ENCODE measurements at places on chromosomes 5 and 9.

DNA sequence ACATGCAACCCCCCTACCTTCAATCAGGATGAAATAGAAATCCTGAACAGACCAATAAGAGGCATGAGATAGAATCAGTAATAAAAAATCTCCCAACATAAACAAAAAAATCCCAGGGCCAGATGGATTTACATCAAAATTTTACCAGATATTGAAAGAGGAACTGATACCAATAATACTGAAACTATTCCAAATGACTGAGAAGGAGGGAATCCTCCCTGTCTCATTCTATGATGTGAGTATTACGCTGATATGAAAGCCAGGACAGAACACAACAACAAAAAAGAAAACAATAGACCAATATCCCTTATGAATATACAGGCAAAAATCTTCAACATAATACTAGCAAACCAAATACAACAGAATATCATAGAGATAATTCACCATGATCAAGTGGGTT is 109.0 kb upstream of the SMC2 start:
- DNase-seq, result no peak

DNA sequence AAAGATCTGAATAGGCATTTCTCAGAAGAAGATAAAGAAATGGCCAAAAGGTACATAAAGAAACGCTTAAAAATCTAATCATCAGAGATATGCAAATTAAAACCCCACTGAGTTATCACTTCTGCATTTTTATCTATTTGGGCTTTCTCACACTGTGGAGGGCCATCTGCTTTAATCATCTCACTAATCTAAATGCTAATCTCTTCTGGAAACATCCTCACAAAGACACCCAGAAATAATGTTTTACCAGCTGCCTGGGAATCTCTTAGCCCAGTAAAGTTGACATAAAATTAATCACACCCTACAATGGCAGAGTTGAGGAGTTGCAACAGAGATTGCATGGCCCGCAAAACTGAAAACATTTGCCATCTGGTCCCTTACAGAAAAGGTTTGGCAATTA is 407.9 kb upstream of the CYLC2 start:
- DNase-seq, result no peak

GRCh38 chr5:139869042-139869790 is 73.6 kb downstream of the PSD2 start:
- DNase-seq, result no peak

DNA sequence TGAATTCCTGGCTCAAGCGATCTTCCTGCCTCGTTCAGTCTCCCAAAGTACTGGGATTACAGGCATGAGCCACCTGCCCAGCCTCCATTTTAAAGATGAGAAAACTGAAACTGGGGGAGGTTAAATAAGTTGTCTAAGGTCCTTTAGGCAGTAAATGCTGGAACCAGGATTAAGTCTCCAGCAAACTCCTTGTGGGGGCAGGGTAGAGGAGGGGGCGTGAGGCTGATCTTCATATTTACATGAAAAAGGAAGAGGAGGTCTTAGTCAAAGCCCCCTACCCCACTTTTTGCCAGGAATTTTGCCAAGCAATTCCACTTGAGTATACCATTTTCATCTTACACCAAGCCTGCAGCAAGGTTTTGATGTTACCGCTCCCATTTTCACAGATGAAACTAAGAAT is 76.6 kb upstream of the NR4A3 start:
- no peak for DNase-seq

GRCh38 chr5:156208271-156208670 is 118.7 kb upstream of the SGCD start:
- DNase-seq, result peak; percentile 26

Measured in NB4 (cell line).